SJSA1 (cell line): ENCODE measurements at places on chromosomes 3 and 15. TPM values are rescaled to one million over a fixed set of nuclear protein-coding genes. Genes with fewer than 3 reads are reported as not detected.

DNA sequence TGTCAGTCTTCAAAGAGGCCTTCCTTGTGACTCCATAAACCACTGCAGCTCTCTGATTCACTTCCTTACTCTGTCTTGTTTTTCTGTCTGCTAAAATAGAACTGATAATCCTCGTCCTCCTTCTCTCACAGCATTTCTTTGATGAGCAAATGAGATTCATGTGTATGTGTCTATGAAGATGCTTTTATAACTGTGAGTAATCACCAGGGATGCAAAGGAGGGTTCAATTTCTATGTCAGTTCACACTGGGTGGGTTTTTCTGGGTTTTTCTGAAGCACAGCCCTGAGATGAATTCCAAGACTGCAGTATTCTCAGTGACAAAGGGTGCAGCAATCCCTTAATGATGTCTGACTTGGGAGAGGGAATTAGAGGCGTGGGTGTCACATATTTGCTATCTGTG lies 746.6 kb upstream of the CFAP20DC start:
- no peak for DNase-seq

DNA sequence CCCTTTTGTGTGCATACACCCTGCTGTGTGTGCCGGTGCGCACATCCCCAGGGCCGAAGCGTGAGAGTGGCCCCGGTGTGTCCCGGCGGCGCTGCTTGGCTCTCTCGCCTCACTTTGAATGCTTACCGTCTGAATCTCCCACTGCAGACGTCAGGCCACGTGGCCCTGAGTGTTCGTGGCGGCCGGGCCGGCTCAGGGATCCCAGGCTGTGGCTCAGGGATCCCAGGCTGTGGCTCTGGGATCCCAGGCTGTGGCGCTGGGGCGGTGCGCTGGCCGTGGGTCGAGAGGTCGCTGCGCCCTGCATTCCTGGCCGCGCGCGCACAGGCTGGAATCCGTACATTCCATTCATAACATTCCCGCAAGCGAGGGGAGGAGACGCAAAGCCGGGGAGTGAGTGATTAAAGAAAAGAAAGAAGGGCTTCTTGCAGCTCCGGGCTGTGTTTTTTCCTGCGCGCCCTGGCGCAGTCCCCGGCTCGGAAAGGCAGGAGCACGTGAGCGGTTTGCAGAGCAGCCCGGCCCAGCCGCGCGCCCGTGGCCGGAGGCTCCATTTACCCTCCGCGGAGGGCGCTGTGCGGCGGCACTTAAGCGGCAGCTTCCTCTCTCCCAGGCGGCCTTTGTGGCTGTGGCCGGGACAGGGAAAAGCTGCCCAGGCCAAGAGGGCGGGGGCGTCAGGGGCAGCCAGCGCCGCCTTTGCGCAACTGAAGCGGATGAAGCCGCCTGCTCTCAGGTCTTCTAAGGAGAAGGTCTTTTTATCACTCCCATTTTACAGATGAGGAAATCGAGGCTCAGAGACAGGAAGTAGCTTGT lies 87.0 kb upstream of the ALDH1L1 start:
- DNase-seq = peak; percentile 93

GRCh38 chr15:90086868-90087268 lies 15.4 kb downstream of the IDH2 start:
- peak; percentile 33 for DNase-seq

GRCh38 chr15:63610209-63610841 lies 13.1 kb downstream of the FBXL22 start:
- peak; percentile 60 for DNase-seq

GRCh38 chr3:95097493-95097892 lies 1034.6 kb downstream of the NSUN3 start:
- DNase-seq = no peak

GRCh38 chr3:5390936-5391625 lies 203.6 kb downstream of the EDEM1 start:
- DNase-seq = no peak

DNA sequence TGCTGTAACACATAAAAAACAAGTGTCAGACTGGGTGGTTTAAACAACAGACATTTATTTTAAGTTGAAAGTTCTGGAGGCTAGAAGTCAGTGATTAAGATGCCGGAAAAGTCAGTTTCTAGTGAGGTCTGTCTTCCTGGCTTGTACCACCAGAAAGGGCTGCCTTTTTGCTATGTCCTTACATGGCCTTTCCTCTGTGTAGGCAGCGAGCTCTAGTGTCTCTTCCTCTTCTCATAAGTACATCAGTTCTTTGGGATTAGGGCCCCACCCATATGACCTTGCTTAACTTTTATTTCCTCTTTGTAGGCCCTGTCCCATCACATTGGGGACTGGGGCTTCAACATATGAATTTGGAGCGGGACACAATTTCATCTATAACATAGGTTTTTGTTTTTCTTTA lies 128.0 kb downstream of the BBX start:
- DNase-seq = no peak

DNA sequence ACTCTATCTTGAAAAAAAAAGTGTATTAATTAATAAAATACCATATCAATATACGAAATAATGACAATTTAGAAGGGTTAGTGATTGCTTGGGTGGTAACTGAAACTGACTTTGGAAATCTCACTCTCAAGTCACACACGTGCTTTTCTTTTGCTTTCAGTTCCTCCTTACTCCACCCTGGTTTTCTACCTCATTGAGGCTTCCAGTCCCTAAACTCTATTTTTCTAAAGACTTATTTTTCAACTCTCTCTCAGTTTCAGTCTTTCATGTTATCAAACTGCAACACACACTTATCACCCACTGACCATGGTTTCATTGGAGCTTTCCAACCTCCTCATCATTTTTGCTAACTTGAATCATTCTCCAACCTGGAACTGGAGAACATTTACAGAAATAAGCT lies 23.5 kb downstream of the IL12A start:
- no peak for DNase-seq

GRCh38 chr3:67325231-67325630 lies 327.1 kb downstream of the KBTBD8 start:
- no peak for DNase-seq

Gene NOX5
- total RNA-seq = not detected in 2 replicates

Gene FANCD2OS
- total RNA-seq = not detected in 2 replicates

Gene POC1A
- total RNA-seq = 12.8 and 14.2 TPM in 2 replicates

Gene NISCH
- total RNA-seq = 22.4 and 24.8 TPM in 2 replicates

Gene SYNPR
- total RNA-seq = not detected in 2 replicates
